ENCODE measurements at places on chromosomes 3 and 15.

DNA sequence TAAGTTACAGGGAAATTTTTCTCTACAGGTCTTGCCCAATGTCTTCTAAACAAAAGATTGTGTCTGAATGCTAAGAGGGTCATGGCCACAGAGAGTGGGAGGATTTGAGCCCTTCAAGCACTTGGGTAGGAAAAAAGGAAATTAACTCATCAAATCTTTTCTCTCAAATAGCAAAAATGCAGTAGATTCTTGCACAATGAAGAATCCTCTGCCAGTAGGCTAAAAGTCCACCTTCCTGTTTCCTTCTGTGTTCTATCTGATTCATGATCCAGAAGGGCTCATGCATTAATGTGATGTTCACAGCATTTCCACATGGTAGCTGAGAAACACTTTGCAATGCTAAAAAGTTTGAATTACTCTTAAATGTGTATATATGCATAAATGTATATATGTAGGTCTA is 177.1 kb downstream of the CD47 start:
- no peak overlapping the region for H3K4me3 ChIP-seq
- DNase-seq, result no peak
- no peaks in the 10 kb centered on the region for H3K36me3 ChIP-seq
- H3K27me3 ChIP-seq, result no peaks in the 10 kb centered on the region
- H3K4me1 ChIP-seq, result peaks cover 11% of the 10 kb centered on the region

GRCh38 chr3:194874783-194875182 is 189.1 kb downstream of the FAM43A start:
- H3K36me3 ChIP-seq, result no peaks in the 10 kb centered on the region
- peaks cover 44% of the 10 kb centered on the region for H3K4me1 ChIP-seq
- DNase-seq, result no peak
- no peak overlapping the region for H3K27ac ChIP-seq

- no peaks in the 10 kb centered on the region for H3K4me1 ChIP-seq
- no peak overlapping the region for H3K27ac ChIP-seq
- no peaks in the 10 kb centered on the region for H3K36me3 ChIP-seq
- DNase-seq, result no peak
- H3K27me3 ChIP-seq, result no peaks in the 10 kb centered on the region
These were observed 200.3 kb downstream of the SLCO3A1 start for GRCh38 chr15:92053753-92054316.

DNA sequence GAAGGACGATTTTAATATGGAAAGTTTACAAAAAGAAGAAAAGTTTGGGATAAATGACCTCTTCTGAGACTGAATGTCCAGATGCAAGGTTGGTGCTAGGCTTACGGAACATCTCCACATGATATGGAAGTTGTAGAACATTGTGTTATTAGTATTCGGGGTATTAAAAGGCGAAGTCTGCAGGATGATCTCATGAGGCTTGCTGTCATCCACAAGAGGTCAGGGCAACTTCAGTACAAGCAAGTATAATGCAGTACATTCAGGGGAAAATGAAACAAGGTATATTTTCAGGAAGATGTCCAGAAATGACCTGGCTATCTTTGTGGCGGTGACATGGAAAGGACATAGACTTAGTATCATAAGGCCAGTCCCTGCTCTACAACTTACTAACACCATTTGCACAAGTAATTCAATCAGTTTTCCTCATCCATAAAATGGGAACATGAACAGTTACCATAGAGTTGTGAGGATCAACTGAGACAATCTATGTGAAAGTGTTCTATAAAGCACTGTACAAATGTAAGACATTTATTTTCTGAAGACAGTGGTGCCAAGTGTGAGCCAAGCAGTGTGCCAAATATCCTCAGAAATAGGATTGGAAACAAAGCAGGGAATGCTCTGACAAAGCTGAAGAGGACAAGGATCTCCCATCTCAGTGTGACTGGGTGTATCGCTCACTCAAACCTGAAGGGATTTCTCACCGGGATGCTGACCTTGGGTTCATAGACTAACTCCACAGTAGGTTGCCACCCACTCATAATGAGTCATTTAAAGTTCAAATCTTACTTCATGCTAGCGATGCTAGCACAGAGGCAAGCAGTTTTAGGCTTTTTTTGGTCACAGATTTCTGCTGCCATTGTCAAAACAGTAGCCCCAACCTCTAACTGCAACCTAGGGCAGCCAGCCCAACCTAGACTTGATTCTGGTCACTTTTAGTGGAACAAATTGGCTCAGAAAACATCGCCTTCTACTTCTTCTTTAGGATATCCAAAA is 118.3 kb downstream of the TIGIT start:
- no peaks in the 10 kb centered on the region for H3K27me3 ChIP-seq
- no peak overlapping the region for H3K27ac ChIP-seq
- peak; percentile 28 for DNase-seq
- H3K36me3 ChIP-seq, result no peaks in the 10 kb centered on the region
- H3K4me3 ChIP-seq, result no peak overlapping the region

- no peak overlapping the region for H3K27ac ChIP-seq
- no peaks in the 10 kb centered on the region for H3K27me3 ChIP-seq
- H3K4me1 ChIP-seq, result no peaks in the 10 kb centered on the region
- DNase-seq, result no peak
- H3K36me3 ChIP-seq, result peaks cover 3% of the 10 kb centered on the region
These were observed 18.0 kb downstream of the MYO5C start for GRCh38 chr15:52277575-52277974.

GRCh38 chr3:42505128-42505848 is 2.8 kb downstream of the VIPR1 start:
- H3K4me1 ChIP-seq, result peaks cover 35% of the 10 kb centered on the region
- no peaks in the 10 kb centered on the region for H3K27me3 ChIP-seq
- no peak for DNase-seq
- no peak overlapping the region for H3K27ac ChIP-seq

DNA sequence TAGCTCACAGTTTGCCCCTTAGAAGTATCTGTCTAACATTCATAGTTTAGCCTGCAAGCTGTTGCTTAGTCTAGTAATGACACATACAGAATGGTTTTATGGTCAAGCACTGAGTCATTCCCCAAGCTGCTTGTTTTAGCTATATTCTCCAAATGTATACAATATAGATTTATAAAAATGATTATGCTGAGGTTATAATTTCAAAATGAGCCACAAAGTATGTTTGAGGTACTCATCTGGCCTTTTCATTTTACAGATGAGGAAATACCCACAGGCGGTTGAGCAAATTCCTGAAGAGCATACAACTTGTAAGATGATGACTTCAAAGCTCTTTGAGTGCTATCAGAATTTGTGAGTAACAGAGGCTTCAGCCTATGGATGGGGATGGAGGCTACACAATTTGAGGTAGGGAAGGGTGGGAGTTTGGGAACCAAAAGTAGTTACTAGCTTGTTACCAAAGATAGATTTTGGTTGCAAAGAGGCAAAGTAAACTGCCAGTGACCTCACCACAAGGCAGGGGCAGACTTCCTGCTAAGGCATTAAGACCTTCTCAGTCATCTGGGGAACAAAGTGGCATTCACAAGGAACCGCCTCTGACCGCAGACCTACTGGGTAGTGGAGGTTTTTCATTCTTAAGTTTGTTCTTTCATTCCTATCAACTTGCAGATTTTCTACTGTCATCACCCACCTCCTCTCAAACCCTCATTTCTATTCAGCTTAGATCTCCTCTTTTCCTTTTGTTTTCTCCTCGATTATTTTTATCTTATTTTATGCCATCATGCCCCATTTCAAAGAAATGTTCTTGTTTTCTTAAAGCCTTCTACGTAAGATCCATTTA is 257.2 kb upstream of the NECTIN3 start:
- no peak overlapping the region for H3K4me3 ChIP-seq
- no peaks in the 10 kb centered on the region for H3K4me1 ChIP-seq
- peak; percentile 47 for DNase-seq

DNA sequence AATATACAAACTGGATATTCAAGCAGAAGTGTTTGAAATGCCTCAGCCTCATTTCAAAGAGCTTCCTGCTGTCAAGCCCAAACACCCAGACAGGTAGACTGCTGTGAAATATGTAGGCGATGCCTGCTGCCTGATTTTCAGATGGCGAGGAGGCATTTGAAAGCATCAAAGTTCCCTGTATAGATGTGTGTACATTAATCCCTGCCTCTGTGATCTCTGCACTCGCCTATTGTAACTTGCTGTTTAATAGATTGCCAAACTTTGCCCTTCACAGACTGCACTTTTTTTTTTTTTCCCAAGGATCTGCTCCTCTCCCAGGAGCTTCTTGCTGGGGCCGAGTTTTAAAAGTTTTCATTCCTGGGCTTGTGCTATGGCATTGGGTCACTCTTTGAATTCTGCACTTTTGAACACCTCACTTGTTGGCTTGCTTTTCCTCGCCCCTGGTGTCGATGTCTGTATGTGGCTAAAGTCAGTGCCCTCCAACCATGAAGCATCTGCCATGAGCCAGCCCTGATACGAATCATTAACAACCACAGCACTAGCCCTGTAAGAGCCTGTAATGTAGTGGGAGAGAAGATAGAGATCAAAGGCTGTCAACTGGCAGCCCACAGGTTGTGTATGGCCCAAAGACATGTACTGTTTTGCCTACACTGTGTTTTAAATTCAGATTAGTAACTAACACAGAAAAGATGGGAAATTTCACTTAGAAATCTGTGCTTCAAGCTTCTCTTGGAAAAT is 287.6 kb upstream of the ICE2 start:
- no peaks in the 10 kb centered on the region for H3K27me3 ChIP-seq
- H3K36me3 ChIP-seq, result no peaks in the 10 kb centered on the region
- H3K4me3 ChIP-seq, result no peak overlapping the region
- H3K4me1 ChIP-seq, result no peaks in the 10 kb centered on the region

All from PC-9 (cell line).